Mesenteric fat pad (tissue), 1 donor: ENCODE measurements at places on chromosomes 16 and 17.

- no peak for DNase-seq
Measured at GRCh38 chr16:54171626-54172537, 114.7 kb downstream of the IRX3 start.

GRCh38 chr16:77191259-77191969, 424 bp downstream of the MON1B start:
- DNase-seq = no peak

GRCh38 chr17:44599298-44600175, 42.3 kb downstream of the FZD2 start:
- DNase-seq = no peak

- DNase-seq = no peak
Measured at GRCh38 chr17:81684442-81684911, 666 bp downstream of the HGS start.

GRCh38 chr16:38941-39892, 14.2 kb downstream of the POLR3K start:
- peak; percentile 49 for DNase-seq

DNA sequence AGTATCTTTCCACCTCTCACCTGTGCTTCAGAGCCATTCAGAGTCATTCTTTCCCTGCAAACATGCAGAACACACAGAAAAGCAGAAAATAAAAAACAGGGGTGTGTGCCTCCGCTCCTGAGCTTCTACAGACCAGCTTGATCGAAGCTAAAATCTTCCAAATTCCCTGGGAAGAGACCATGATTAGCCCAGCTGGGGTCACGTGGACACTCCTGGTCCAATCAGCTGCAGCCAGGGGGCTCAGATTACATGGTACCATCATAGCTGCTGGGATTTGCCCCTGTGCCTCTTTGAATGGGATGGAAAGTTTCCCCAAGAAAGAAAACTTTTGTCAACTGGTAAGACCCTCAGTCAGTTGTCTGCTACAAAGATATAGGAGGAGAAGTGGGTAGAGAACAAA, 159.9 kb downstream of the TMEM114 start:
- no peak for DNase-seq

- DNase-seq = no peak
Measured at GRCh38 chr16:86011532-86011931, 112.6 kb downstream of the IRF8 start.
